Activated T-helper 2 cell treated with anti-CD3 and anti-CD28 coated beads, Interferon-gamma antibody, Interleukin-2, Interleukin-4, amounts not matched to agents 10 μg/mL and 5 μg/mL and 100 μg/mL, durations not matched to agents 14 hours and 24 hours and 36 hours (primary cell): ENCODE measurements at places on chromosomes 12 and 14. TPM values are rescaled to one million over a fixed set of nuclear protein-coding genes. Genes with fewer than 3 reads are reported as not detected.
A peak's percentile ranks its signal among the peaks of the same experiment; 100 is the strongest.

DNA sequence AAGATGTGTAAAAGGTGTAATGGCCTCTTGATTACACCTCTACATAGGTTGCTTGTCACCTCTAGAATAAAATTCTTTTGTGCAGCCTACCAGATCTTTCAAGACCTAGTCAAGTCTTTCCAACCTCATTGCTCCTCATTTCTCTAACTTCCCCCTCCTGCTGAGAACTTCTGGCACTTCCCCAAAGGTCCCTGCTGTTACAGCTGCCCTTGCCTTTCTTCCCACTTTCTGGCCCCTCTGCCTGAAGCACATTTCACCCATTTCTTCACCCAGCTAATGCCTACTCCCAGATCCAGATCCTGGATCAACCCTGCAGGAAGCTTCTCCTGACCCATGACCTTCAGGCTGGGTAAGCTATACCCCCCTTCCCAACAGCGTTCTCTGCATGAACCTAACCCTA lies 1.5 kb downstream of the TSHR start:
- H3K27me3 ChIP-seq = peaks cover 26% of the 10 kb centered on the region
- peaks cover 6% of the 10 kb centered on the region for H3K36me3 ChIP-seq
- H3K27ac ChIP-seq = no peak overlapping the region
- DNase-seq = no peak
- H3K4me1 ChIP-seq = peaks cover 61% of the 10 kb centered on the region

DNA sequence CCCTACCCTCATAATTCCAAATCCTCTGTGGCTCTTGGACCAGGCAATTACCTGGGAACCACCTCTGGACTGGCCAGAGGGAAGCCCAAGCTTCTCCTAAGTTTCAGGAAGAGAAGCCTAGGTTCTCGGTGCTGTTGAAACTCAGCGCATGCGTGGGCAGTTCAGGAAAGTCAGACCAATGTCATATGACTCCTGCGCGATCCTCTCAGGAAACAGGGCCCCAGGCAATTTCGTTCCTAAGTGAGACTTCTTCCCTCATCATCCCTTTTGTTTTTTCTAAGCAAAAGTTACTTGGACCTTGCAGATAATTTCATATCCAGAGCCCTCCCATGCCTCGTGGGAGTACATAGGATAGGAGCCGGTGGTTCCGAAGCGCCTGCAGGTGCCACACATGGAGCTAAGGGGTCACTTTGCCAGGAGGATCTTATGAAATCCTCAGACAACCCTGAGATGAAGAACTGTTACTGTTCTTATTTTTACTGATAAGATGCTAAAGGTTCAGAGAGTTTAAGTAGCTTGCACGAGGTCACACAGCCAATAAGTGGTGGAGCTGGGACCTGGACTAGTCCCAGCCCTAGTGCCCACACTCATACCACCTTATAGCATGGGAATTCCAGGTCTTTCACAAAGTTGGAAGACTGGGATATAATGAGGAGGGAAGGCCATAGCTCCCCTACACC lies 168.2 kb downstream of the ZFP36L1 start:
- H3K4me1 ChIP-seq = peaks cover 8% of the 10 kb centered on the region
- no peak overlapping the region for H3K27ac ChIP-seq
- H3K4me3 ChIP-seq = no peak overlapping the region
- peaks cover 2% of the 10 kb centered on the region for H3K27me3 ChIP-seq

DNA sequence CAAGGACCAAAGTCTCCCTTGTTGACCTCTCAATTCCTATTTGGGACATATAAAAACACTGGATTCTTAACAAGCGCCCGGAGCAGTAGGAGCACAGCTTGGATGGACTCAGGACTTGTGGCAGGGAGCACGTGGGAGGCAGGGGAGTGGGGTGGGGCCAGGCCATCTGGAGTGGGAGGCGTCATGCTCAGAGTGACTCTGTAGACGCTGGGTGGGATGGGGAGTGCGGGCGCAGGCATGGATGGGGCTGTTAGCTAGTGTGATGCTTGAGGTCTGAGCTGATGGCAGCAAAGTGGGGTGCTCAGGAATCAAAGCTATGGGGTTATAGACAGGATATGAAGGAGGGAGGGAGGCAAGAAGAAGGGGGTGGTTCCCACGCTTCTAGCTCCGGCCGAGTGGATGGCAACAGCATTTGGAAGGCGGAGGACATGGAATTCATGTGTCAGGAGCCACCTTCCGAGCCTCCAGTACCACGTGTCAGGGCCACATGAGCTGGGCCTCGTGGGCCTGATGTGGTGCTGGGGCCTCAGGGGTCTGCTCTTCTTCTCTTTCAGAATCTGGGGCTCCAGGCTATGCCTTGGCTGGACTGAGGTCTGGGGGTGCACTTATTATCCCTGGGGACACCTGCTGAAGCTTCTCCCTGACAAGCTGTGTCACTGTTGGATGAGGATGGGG lies 26.2 kb downstream of the MEG3 start:
- H3K36me3 ChIP-seq = no peaks in the 10 kb centered on the region
- no peak overlapping the region for H3K27ac ChIP-seq
- no peak for DNase-seq
- H3K4me3 ChIP-seq = no peak overlapping the region

DNA sequence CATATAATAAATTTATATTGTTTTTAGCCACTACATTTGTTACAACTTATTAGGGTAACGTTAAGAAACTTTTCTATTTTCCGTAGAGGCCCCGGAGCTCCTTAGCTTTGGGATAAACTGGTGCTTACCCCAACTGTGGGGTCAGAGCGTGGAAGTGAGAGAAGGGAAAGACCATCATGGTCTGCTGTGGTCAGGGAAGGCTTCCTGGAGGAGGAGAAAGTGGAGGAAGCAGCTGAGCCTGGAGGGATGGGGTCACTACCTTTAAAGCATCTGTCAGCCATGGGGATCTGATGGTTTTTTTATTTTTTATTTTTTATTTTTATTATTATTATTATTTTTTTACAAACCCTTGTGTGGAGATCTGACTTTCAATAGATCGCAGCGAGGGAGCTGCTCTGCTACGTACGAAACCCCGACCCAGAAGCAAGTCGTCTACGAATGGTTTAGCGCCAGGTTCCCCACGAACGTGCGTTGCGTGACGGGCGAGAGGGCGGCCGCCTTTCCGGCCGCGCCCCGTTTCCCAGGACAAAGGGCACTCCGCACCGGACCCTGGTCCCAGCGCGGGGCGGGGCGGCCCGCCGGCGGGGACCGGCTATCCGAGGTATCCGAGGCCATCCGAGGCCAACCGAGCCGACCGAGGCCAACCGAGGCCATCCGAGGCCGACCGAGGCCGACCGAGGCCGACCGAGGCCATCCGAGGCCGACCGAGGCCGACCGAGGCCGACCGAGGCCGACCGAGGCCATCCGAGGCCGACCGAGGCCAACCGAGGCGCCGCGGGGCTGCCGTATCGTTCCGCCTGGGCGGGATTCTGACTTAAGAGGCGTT lies 1101.2 kb upstream of the TMEM132C start:
- H3K27me3 ChIP-seq = peaks cover 2% of the 10 kb centered on the region
- H3K27ac ChIP-seq = peak overlapping the region; percentile 69
- H3K4me3 ChIP-seq = peak overlapping the region; percentile 79
- peak; percentile 71 for DNase-seq
- peaks cover 3% of the 10 kb centered on the region for H3K36me3 ChIP-seq

- peaks cover 43% of the 10 kb centered on the region for H3K4me1 ChIP-seq
- no peaks in the 10 kb centered on the region for H3K36me3 ChIP-seq
- H3K27me3 ChIP-seq = no peaks in the 10 kb centered on the region
- H3K4me3 ChIP-seq = no peak overlapping the region
Measured at GRCh38 chr12:116241157-116241759, 36.2 kb downstream of the MED13L start.

- H3K4me1 ChIP-seq = peaks cover 73% of the 10 kb centered on the region
- DNase-seq = no peak
- H3K27me3 ChIP-seq = no peaks in the 10 kb centered on the region
- no peaks in the 10 kb centered on the region for H3K36me3 ChIP-seq
Measured at GRCh38 chr14:91876492-91876891, 9.2 kb upstream of the TC2N start.

The ALKBH2 gene
- 33.4 and 34.9 TPM in 2 replicates for total RNA-seq

DNA sequence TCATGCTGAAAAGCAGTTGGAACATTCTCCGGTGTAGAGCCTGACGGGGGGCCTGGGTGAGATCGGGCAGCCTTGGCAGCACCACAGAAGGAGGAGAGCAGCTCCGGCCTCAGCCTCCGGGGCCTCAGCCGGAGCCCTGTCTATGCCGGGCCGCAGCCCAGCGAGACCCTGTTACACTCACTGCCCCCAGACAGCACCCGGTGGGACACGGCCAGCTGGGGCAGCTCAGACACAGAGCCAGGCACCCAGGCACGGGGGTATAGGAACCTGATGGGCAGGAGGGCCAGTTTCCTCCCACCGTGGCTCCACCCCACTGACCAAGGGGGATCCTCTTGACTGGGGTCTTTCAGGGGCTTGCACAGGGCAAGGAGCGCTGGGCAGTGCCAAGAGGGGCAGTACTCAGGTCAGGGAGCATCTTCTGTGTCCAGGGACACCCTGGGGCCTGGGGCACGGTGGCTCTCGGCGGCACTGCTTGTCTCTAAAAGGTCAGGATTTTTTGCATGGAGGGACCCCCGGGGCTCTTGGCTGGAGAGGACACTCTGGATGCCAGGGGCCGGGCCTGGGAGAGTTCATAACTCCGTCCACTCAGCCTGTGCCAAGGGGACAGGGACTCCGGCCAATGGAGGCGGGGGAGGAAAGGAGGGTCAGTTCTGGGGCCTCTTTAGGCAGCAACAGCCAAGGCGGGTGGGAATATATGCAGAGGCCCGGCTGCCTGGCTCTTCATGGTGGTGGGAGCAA lies 9.4 kb downstream of the INF2 start:
- H3K4me1 ChIP-seq = peaks cover 13% of the 10 kb centered on the region
- peaks cover 15% of the 10 kb centered on the region for H3K36me3 ChIP-seq
- no peak for DNase-seq
- no peak overlapping the region for H3K27ac ChIP-seq

The FOXA1 gene
- 0.11 TPM in 1 of 2 replicates, not detected in the other for total RNA-seq

- no peaks in the 10 kb centered on the region for H3K27me3 ChIP-seq
- no peak overlapping the region for H3K4me3 ChIP-seq
- H3K36me3 ChIP-seq = no peaks in the 10 kb centered on the region
- no peak overlapping the region for H3K27ac ChIP-seq
- DNase-seq = no peak
Measured at GRCh38 chr12:107448198-107448597, 237.4 kb upstream of the PWP1 start.

The GZMB gene
- 4,664 and 4,741 TPM in 2 replicates for total RNA-seq

The RD3L gene
- not detected in 2 replicates for total RNA-seq

DNA sequence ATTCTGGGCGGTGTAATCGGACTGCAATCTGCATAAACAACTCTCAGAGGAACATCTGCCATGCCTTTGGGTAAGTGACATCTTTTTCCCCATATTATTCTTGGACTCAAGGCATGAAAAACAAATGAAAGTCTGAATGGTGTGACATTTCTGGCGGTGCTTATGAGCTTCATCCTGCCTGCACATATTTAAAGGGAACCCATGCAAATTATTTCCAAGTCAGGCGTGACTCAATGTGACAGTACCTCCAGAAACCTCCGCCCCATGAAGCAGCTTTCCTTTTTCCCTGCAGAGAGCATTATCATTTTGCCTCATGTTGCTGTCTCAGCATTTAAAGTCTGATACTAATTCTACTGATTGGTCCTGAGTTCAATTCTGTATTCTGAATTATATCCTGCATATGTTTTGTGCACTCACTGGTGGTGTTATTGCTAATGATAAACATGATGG lies 585.4 kb downstream of the SNAPC1 start:
- no peaks in the 10 kb centered on the region for H3K4me1 ChIP-seq
- no peaks in the 10 kb centered on the region for H3K27me3 ChIP-seq
- no peak for DNase-seq
- H3K27ac ChIP-seq = no peak overlapping the region

DNA sequence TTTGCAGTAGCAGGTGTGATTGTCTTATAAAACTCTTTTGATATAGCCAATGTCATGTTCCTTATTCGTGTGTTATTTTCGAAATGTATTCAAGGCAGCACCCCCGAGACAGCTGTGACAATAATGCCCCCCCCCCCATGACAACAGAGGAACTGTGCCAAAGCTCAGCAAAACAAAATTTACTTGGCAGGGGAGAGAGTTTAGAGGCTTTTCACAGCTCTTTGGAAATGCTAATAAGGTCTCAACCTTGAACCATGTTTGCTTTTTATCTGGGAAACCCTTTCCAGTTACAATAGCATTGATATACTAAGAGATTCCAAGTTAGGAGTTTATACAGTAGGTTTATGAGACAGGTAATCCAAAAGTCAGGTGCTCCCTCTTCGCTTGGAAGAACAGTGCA lies 56.4 kb upstream of the USP44 start:
- H3K4me1 ChIP-seq = peaks cover 3% of the 10 kb centered on the region
- no peaks in the 10 kb centered on the region for H3K36me3 ChIP-seq
- no peak for DNase-seq
- no peak overlapping the region for H3K27ac ChIP-seq

GRCh38 chr14:85596562-85596961 lies 66.6 kb downstream of the FLRT2 start:
- no peak for DNase-seq
- no peak overlapping the region for H3K27ac ChIP-seq
- no peak overlapping the region for H3K4me3 ChIP-seq
- H3K4me1 ChIP-seq = no peaks in the 10 kb centered on the region
- H3K36me3 ChIP-seq = no peaks in the 10 kb centered on the region

GRCh38 chr12:52674433-52674775 lies 5.8 kb downstream of the KRT1 start:
- DNase-seq = no peak
- peaks cover 14% of the 10 kb centered on the region for H3K27me3 ChIP-seq
- H3K4me1 ChIP-seq = peaks cover 25% of the 10 kb centered on the region
- H3K4me3 ChIP-seq = no peak overlapping the region
- H3K36me3 ChIP-seq = no peaks in the 10 kb centered on the region
- H3K27ac ChIP-seq = no peak overlapping the region

The TESPA1 gene
- total RNA-seq = 179 and 186 TPM in 2 replicates

DNA sequence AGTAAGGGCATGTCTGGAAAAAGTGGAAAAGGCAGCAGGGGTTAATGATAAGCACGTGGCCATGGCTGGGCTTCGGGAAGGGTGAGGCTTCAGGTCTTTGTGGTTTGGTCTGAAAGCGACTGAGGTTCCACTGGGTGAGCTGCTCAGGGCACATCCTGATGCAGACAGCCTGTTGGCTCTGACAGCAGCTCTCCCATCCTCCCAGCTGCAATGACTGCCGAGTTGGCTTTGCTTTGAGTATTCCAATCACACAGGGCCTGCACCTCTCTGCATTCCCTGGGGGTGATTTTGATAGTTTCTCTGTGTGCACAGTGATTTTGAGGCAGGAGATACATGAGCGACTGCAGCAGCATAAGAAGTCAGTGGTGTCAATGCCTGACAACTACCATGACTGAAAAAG lies 390.7 kb downstream of the APAF1 start:
- no peak overlapping the region for H3K27ac ChIP-seq
- no peak overlapping the region for H3K4me3 ChIP-seq
- no peaks in the 10 kb centered on the region for H3K27me3 ChIP-seq
- no peaks in the 10 kb centered on the region for H3K4me1 ChIP-seq
- no peaks in the 10 kb centered on the region for H3K36me3 ChIP-seq

GRCh38 chr14:103067231-103067954 lies 10.0 kb upstream of the CDC42BPB start:
- DNase-seq = no peak
- H3K27ac ChIP-seq = no peak overlapping the region
- no peaks in the 10 kb centered on the region for H3K36me3 ChIP-seq
